PC-9 (cell line): ENCODE measurements at places on chromosomes 1 and 21. TPM values are rescaled to one million over a fixed set of nuclear protein-coding genes. Genes with fewer than 3 reads are reported as not detected.

The THEM5 gene
- total RNA-seq, result not detected in 2 replicates

The FCRLA gene
- 0.20 TPM in 1 of 2 replicates, not detected in the other for total RNA-seq

The AGT gene
- total RNA-seq, result not detected in 2 replicates

The OVAAL gene
- not detected in 2 replicates for total RNA-seq

DNA sequence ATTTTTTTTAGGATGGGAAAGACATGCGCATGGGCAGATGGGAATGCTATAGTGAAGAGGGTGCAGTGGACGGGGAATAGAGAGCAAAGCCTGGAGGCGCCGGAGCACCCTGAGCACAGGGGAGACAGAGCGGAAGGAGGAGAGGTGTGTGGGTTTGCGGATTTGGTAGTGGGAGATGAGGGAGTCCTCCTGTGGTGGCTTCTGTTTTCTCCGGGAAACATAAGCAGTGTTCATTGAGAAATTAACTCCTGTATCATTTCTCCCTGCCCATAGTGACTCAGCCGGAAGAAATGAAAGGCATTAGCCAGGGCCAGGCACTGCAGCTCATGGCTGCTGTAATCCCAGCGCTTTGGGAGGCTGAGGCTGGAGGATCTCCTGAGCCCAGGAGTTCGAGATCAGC is 4.7 kb upstream of the PTPRF start:
- peak; percentile 78 for DNase-seq
- H3K27me3 ChIP-seq, result no peaks in the 10 kb centered on the region
- peak overlapping the region; percentile 68 for H3K27ac ChIP-seq
- H3K36me3 ChIP-seq, result no peaks in the 10 kb centered on the region
- H3K4me1 ChIP-seq, result peaks cover 39% of the 10 kb centered on the region

DNA sequence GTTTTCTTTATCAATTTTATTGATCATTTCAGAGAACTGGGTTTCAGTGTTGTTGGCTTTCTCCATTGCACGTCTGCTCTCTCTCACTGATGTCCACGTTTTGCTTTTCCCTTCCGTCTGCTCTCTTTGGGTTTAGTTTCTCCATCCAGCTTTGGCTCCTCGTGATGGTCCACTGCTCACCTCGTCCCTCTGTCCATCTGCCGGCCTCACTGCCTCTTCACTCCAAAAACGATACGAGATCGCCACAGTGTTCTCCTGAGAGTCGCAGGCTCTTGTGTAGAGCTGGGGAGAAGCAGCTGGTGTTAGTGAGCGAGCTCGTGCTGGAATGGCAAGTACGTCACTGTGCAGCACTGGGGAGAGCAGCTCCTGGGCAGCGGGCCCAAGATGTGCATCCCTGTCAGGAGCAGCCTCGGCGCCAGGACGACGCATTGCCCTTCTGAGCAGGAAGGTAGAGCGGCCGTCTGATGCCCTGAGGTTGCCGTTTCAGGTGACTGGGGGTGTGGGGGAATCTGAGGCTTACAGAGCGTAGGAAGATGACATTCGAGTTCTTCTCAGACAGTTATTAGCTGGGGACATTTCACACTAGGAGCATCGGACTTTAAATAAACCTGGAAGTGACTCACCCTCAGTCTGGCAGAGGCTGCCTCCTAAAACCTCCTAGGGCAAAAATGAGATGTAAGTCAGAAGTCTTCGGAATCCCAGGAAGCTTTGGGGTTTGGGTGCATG is 31.4 kb upstream of the PCBP3 start:
- DNase-seq, result no peak
- no peaks in the 10 kb centered on the region for H3K4me1 ChIP-seq
- no peak overlapping the region for H3K4me3 ChIP-seq
- no peaks in the 10 kb centered on the region for H3K36me3 ChIP-seq

DNA sequence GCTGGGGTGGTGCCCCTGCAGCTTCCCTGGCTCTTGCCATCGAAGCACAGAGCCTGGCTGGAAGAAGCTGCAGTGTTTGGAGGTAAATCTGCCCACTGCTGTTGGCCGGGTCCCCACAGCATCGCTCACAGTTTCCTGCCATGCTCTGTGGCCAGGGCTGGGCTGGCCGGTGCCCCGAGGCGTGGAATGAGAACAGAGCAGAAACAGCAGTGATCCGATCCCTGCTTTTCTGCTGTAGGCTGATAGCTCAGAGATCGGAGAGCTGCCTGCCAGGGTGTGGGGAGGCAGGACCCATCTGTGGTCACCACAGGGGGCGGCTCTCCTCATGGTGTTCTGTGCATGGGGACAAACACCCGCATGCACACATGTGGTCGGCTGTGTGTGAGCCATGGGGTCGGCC is 11.5 kb downstream of the SLC45A1 start:
- H3K36me3 ChIP-seq, result no peaks in the 10 kb centered on the region
- no peaks in the 10 kb centered on the region for H3K27me3 ChIP-seq
- H3K27ac ChIP-seq, result no peak overlapping the region
- no peaks in the 10 kb centered on the region for H3K4me1 ChIP-seq

- H3K4me1 ChIP-seq, result no peaks in the 10 kb centered on the region
- H3K27ac ChIP-seq, result no peak overlapping the region
- no peak overlapping the region for H3K4me3 ChIP-seq
- DNase-seq, result no peak
- H3K27me3 ChIP-seq, result no peaks in the 10 kb centered on the region
These were observed 52.5 kb downstream of the DISP1 start for GRCh38 chr1:222867316-222867715.

DNA sequence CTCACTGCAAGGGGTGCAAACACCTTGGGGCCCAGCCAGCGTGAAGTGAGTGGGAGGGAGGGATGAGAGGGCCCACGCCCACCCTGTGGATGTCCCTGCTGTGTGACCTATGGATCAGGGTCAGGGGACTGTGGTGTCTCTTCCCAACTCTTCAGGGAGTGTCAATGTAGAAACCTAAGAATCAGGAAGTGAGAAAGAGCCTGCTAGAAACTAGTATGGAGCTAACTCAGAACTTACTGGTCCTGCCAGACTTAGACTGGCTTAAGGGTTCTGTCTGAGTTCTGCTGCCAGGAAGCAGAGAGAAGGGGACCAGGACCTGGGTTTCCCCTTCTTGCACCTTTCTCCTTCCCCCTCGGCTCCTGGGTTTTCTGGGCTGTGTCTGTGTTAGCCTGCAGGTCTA is 1.8 kb upstream of the IL10 start:
- peaks cover 19% of the 10 kb centered on the region for H3K4me1 ChIP-seq
- H3K27ac ChIP-seq, result no peak overlapping the region
- no peaks in the 10 kb centered on the region for H3K36me3 ChIP-seq
- no peak for DNase-seq

DNA sequence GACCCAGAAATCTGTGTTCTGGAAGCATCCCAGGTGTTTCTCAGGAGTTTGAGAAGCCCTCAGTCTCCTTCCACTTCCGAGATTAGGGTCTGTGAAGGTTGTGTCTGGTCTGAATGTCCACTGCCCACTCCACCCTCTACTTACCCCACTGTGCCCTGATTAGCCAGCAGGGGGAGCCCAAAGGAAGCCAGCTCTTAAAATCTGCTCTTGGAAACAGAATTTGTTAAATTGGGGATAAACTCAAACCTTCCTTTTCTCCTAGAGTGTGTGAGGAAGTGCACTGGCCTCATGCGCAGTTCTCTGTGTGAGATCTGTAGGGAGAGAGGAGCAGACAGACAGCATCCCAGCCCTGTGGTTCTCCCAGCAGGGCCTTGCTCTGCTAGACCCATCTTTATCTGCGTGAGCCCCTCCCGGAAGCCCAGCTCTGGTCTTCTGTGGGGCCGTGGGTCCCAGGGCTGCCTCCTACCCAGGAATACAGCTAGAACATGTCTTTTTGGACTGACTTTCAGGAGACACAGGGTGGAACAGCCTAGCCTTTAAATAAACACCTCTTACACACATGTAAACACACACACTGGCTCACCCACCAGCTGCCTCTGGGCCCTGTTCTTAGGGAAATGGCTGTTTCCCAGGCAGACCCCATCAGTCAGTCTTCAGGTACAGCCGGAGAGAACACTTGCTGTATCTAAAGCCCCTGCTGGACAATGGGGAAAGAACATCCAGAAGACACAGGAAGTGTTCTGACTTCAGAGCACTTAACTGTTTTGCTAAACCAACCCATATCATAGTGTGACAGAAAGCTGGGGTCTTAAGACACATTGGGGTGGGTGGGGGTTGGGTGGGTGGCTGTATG is 52.2 kb downstream of the SMYD2 start:
- H3K27ac ChIP-seq, result no peak overlapping the region
- no peaks in the 10 kb centered on the region for H3K36me3 ChIP-seq
- no peak for DNase-seq
- H3K27me3 ChIP-seq, result no peaks in the 10 kb centered on the region
- no peaks in the 10 kb centered on the region for H3K4me1 ChIP-seq

DNA sequence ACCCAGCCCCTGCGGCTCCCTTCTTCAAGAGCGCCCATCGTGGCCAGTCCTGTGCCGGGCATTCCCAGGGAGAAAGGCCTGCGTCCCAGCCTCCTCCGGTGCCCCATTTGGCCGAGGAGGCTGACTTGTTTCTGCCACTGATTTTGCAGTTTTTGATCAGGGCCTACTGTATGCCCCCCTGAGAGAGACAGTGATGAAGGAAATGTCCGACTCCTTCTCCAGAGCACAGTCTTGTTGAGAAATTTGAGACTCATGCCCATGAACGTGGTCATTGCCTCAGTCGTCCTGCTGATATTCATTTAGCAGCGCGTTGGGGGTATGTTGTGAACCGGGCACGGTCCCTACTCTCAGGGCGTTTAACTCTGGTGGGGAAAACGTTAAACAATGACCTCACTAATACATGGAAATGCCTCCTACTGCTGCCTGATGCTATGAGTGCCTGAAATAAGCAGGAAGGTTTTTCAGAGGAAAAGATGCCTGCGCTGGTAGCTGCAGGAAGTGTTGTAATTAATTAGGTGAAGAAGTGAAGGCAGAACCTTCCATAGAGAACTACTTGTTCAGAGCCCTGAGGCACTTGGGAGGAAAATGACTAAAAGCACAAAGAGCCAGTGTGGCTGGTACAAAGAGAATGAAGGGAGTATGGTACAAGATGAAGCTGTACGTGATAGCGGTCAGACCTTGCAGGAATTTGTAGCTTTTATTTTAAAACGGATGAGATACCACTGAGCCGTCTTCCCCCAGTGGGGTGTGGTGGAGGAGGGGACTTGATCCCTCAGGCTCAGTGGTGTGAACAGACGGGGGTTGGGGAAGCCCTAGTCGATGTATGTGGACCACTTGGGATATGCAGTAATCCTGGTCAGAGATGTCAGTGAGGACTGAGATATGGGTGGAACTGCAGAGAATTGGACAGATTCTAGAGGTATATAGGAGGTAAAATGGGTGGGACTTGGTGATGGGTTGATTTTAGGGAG is 730 bp downstream of the ZCCHC17 start:
- peaks cover 9% of the 10 kb centered on the region; the same call in 1 of the 2 replicates for H3K4me1 ChIP-seq
- no peaks in the 10 kb centered on the region for H3K36me3 ChIP-seq
- peak; percentile 50 for DNase-seq
- no peaks in the 10 kb centered on the region for H3K27me3 ChIP-seq
